ENCODE measurements at places on chromosomes 5 and 9.

DNA sequence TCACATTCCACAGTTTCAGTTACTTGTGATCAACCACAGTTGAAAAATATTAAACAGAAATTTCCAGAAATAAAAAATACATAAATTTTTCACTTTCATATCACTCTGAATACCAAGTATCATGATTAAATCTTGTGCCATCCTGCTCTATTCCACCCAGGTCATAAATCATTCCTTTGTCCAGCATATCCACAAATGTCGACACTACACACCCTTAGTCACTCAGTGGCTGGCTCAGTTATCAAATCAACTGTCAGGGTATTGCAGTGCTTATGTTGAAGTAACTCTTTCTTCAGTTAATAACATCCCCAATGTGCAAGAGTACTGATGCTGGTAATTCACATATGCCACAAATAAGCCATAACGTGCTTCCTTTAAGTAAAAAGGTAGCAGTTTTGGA, 115.7 kb downstream of the FBXL17 start:
- DNase-seq = no peak

DNA sequence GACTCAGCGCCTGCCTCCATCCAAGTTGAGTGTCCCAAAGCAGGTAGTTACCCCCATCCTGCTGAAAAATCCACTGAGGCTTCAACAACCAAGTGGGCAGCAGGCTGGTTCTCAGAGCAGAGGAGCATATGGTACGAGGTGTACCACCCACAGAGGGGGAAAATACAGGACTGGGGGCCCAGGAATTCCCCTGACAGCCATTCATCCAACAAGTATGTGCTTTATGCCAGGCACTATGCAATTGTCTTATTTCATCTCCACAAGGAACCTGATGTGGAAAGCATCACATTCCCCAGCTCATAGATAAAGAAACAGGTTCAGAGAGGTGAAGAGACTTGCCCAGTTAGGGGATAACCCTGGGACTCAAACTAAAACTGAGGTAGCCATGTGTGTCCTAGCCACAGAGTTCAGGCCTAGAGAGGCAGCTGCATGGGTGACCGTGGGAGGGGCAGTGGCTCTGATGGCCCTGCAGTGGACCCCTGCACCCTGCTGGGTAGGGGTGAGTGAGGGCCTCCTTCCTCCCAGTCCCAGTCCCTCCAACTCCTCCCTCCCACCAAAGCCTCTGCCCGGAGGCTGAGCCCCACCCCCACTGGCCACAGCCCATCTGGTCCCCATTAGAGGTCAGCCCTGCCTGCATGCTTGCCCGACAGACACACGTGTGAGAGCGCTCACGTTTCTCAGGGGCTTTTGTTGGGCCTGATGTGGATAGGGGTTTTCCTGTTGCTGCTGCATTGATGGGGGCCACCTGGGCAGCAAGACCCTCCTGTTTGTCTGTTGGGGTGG, 11.5 kb downstream of the PDLIM4 start:
- DNase-seq = no peak

- DNase-seq = no peak
These were observed 249.1 kb downstream of the ENC1 start for GRCh38 chr5:74391410-74391809.

GRCh38 chr5:54570916-54571315, 53.4 kb downstream of the SNX18 start:
- no peak for DNase-seq

- no peak for DNase-seq
These were observed 1.3 kb upstream of the NNT start for GRCh38 chr5:43601454-43602260.

- DNase-seq = no peak
These were observed 150.9 kb upstream of the LHFPL2 start for GRCh38 chr5:78799266-78800017.

DNA sequence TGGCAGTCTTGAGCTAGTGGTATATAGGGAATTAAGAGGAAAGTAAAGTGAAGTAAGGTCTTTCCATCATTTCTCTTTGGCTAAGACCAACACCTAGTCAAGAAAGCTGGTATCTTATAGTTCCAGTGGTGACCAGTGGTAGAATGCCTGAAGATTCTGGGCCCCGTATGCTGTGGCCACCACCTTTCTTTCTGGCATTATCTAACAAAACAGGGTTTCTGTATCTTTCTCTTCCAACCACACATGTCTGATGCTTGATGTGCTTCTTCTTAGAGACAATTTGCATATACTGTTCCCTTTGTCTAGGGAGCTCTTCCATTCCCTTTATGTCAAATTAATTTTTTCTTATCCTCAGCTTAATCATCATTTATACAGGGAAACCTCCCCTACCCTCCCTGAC, 109.9 kb upstream of the SSBP2 start:
- no peak for DNase-seq

GRCh38 chr9:134545215-134545542, 96.4 kb upstream of the COL5A1 start:
- no peak for DNase-seq

GRCh38 chr9:108022246-108022935, 532.8 kb upstream of the KLF4 start:
- no peak for DNase-seq

DNA sequence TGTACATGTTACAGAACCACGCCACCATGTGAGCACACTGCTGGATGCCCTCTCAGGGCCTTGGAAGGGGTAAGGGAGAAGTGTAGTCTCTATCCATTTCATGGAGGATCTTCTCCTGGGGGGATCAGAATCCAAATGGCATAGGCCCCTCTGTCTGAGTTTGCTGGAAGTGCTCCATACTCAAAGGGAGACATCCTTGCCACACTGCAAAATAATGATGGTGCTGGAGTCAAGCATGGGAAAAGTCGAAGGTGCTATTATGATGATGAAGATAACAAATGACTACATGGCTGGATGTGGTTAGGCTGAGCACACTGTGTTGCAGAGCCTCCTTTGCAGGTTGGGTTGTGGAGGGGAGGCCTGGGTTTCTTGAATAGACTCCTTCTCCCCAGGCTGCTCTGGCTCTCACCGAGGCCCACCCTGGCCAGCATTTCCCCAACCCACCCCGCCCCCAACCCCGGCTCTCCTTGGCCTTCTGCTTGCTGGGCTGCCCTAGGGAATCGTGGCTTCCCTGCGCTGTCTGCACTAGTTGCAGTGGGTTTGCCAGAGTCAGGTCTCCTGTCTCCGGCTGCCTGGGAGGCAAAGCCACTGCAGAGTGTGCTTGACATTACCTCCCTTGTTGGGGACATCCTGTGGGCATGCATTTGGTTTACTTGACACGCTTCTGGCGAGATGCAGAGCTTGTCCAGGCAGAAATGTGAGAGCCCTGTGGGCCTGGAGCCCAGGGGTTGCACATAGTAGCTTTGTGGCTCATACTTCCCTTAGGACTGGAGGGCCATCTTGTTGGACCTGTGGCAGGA, 3.0 kb downstream of the MVB12B start:
- no peak for DNase-seq

- DNase-seq = no peak
These were observed 11.1 kb downstream of the CXCL14 start for GRCh38 chr5:135567661-135568060.

- no peak for DNase-seq
These were observed 8.2 kb downstream of the P4HA2 start for GRCh38 chr5:132219289-132219970.

- DNase-seq = no peak
These were observed 7.1 kb upstream of the PURA start for GRCh38 chr5:140106805-140107311.
